ENCODE measurements at places on chromosomes 13 and 19. TPM values are rescaled to one million over a fixed set of nuclear protein-coding genes. Genes with fewer than 3 reads are reported as not detected.

YJEFN3 gene
- 0.48 TPM for total RNA-seq

LIG4 gene
- 16.7 TPM for total RNA-seq

SLITRK1 gene
- not detected for total RNA-seq

NTN5 gene
- total RNA-seq = not detected

TEX101 gene
- not detected for total RNA-seq

POU4F1 gene
- 0.98 TPM for total RNA-seq

CXCL17 gene
- not detected for total RNA-seq

CD79A gene
- total RNA-seq = 0.33 TPM

PTH2 gene
- total RNA-seq = not detected

MEIOSIN gene
- not detected for total RNA-seq

CABP5 gene
- total RNA-seq = not detected
